A549 treated with Hydrocortisone at 1 μM for 4 hours (cell line): ENCODE measurements at places on chromosomes 7 and 10. TPM values are rescaled to one million over a fixed set of nuclear protein-coding genes. Genes with fewer than 3 reads are reported as not detected.

NME8 gene
- not detected in 5 replicates for total RNA-seq

FRAT1 gene
- 1.1 to 2.4 TPM (median 2.0 TPM) in 5 replicates for total RNA-seq

LRMDA gene
- total RNA-seq: 3.6 to 5.1 TPM (median 4.4 TPM) in 5 replicates

SVOPL gene
- total RNA-seq: not detected in 5 replicates

POLR2J3 gene
- 13.5 to 53.6 TPM (median 32.9 TPM) in 5 replicates for total RNA-seq

SPDYE9 gene
- not detected in 5 replicates for total RNA-seq

MYL7 gene
- not detected in 5 replicates for total RNA-seq

CELF2 gene
- 0.07 to 0.12 TPM in 2 of 5 replicates, not detected in the others for total RNA-seq

SPDYE16 gene
- total RNA-seq: not detected in 5 replicates

PRKCQ gene
- 3.5 to 4.3 TPM (median 3.7 TPM) in 5 replicates for total RNA-seq

GNAT3 gene
- not detected in 5 replicates for total RNA-seq

GOLGA7B gene
- 3.3 to 3.8 TPM (median 3.5 TPM) in 5 replicates for total RNA-seq

GHRHR gene
- total RNA-seq: 0.41 TPM in 1 of 5 replicates, not detected in the others

TUBAL3 gene
- 0.17 to 0.23 TPM (median 0.22 TPM) in 5 replicates for total RNA-seq

NUTM2E gene
- total RNA-seq: 0.30 to 0.47 TPM (median 0.38 TPM) in 5 replicates

FAM13C gene
- total RNA-seq: 0.14 to 0.22 TPM in 2 of 5 replicates, not detected in the others

NUPR2 gene
- total RNA-seq: not detected in 5 replicates

XRCC2 gene
- 3.7 to 6.1 TPM (median 4.8 TPM) in 5 replicates for total RNA-seq

CC2D2B gene
- total RNA-seq: 0.21 to 0.28 TPM in 2 of 5 replicates, not detected in the others

CROT gene
- 5.6 to 6.5 TPM (median 6.2 TPM) in 5 replicates for total RNA-seq

AMZ1 gene
- total RNA-seq: 0.03 to 0.06 TPM (median 0.03 TPM) in 3 of 5 replicates, not detected in the others

GATA3 gene
- 4.0 to 5.2 TPM (median 4.9 TPM) in 5 replicates for total RNA-seq

CPEB3 gene
- 0.26 to 0.40 TPM (median 0.33 TPM) in 5 replicates for total RNA-seq

GPR141 gene
- not detected in 5 replicates for total RNA-seq

TFR2 gene
- 2.0 to 2.4 TPM (median 2.1 TPM) in 5 replicates for total RNA-seq

TRPV5 gene
- not detected in 5 replicates for total RNA-seq
